Left lung (tissue), 14 donors: ENCODE measurements at places on chromosomes 4 and X.

- DNase-seq: no peak
Measured at GRCh38 chr4:91267543-91267942, 1036.2 kb upstream of the GRID2 start.

DNA sequence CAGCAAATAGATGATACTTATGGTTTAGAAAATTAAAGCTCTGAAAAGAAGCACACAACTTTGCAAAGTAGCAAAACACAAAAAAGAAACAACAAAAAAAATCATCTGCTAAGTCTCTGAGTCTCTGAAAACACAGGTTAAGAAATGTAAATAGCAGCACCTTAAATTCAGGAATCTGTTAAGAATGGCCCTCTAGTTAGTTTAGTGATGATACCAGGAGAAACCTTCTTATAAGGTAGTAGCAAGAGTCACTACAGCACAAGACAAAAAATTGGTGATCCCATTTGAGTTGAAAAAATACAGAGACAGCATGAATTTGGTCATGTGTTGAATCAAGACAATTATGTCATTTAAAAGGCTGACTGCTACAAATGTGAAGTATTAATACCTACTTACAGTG, 308.2 kb upstream of the ADGRL3 start:
- no peak for DNase-seq

- DNase-seq: no peak
Measured at GRCh38 chr4:90586799-90587198, 459.6 kb downstream of the CCSER1 start.

- no peak for DNase-seq
Measured at GRCh38 chrX:133335027-133335426, 80.3 kb downstream of the GPC4 start.

DNA sequence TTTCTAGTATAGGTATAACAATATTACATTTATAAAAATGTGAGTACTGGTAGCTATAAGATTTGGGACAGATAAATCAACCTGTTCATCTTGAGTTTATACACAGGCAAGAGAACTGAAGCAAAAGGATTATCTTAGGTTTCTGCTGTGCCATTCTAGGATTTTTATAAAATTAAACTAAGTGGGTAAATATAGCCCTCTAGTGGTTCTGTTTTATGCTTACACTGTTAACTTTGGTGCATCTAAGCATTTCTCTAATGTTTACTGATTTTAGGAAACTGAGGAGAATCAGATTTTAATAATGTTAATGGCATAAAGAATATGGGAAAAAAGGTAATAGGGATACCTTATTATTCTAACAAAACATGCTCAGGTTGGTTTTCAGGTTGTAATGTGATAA, 1.1 kb upstream of the RRH start:
- no peak for DNase-seq

DNA sequence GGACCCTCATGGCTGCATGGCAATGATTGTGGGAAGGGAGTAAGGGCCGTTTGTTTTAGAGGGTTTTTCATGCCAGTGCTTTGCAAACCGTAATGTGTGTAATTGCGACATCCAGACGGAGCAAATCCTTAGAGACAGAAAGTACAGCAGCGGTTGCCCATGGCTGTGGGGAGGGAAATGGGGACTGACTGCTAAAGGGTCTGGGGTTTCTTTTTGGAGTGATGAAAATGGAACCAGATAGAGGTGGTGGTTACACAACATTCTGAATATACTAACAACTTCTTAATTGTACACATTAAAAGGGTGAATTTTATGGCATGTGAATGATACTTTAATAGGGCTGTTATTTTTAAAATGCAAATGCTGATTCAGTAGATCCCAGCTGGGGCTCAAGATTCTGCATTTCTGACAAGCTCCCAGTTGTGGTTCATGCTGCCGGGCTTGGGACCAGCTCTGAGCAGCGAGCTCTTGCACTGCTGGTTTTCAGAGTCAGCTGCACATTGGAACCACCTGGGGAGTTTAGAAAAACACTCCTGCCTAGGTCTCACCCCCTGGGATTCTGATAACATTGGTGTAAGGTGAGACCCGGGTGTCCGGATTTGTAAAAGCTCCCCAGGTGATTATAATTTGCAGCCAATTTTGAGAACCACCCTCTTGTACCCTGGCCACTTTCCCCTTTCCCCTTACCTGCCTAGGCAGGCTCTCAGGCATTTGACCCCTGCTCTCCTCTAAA, 47.7 kb downstream of the PRPS1 start:
- DNase-seq: peak; percentile 38

DNA sequence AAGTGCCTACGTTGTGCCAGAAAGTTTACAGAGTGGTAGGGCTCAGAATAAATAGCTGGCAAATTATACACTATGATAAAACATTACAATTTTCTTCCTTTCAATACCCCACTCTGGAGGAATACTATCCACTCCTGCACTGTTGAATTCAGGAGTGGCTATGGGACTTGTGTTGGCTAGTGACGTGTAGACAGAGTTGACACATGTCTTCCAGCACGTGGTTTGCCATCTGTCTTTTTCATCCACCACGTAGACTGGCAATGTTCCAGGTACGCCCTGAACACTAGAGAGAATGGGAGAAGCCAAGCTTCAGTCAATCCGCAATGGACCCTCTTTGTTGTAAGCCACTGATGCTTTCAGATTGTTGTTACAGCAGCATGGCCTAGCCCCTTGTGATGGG, 168.8 kb upstream of the RBPJ start:
- DNase-seq: no peak

DNA sequence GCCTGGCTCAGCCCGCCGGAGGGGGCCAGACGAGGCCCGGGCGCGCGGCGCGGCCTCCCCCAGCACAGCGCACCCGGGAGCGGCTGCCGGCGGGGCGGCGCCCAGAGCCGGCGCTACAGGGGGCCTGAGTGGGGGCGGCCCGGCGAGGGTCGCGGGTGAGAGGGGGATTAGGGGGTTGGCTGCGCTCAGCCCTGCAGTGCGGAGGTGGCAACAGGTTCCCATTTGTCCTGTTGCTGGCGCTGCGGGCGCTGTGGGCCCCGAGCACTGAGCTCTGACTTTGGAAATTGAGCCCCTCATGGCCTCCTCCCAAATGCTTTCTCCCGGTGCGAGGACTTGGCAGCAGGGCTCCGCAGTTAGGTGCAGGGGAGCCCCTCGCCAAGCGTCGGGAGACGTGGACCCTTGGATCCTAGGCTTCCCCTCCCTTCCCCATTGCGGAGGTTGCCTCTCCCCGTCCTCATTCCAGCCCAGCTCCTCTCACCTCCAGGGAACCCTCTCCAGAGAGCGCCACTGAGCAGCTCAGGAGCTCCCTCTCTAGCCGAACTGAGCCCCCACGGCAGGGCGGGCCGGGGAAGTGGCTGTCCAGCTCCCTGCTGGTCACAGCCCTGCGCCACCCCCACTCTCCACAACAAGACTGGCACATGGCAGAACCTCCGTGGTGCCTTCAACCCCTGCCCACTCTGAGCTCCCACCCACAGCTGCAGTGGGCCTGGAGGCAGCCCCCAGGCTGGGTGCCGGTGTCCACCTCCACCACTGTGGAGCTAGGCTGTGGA, 2.5 kb upstream of the DUSP9 start:
- DNase-seq: no peak

DNA sequence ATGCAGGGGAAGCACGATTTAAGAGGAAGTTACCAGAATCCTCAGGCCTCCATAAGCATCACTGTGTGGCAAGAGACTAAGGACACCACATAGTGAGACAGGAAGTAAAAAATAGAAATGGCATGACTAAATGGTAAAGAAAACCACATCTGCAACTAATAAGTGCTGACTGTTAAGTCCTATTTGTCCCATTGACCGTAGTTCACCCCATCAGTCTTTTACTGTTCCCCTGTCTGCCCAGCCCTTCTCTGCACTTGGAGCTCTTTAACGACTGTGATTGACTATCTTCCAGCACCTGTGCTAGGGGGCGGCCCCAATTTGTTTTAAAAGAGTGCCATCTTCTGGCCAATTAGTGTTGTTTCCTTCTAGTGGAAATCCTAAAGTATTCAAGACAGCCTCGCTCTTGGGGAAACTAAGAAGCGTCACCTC, 94.2 kb downstream of the MAOA start:
- no peak for DNase-seq

- DNase-seq: no peak
Measured at GRCh38 chr4:24533364-24533763, 51.0 kb downstream of the DHX15 start.

DNA sequence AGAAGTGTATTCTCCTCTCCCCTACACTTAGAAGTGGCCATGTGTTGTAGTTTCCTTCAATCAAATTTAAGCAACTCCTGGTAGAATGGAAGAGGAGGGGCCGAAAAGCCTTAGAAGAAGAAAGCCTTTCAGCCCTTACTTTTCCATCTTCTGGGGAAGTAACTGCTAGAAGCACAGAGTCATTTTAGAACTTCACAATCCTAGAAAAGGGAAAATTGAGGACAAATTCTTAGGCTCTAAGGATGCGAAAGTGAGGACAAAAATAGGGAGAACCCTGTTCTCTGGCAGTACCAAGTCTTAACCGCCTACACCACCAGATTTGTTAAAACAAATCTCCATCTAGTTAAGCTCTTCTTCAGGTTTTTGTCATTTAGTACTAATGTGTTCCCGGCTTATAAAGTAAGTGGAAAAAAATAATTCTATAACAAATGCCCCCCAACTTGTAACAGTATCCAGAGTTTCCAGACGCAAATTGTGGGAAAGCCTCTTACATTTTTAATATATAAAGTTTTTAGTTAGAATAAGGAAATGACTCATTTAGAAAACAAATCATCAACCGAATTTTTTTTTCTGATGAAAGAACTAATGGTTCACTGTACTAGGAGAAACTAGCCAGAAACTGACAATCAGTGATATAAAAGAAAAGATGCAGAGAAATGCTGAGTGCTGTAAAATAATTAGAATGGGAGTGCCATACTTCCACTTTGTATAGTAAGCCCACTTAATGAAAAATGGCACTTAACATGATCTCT, 76.0 kb downstream of the ARAP2 start:
- no peak for DNase-seq

- DNase-seq: no peak
Measured at GRCh38 chr4:6561173-6561516, 13.8 kb upstream of the MAN2B2 start.

DNA sequence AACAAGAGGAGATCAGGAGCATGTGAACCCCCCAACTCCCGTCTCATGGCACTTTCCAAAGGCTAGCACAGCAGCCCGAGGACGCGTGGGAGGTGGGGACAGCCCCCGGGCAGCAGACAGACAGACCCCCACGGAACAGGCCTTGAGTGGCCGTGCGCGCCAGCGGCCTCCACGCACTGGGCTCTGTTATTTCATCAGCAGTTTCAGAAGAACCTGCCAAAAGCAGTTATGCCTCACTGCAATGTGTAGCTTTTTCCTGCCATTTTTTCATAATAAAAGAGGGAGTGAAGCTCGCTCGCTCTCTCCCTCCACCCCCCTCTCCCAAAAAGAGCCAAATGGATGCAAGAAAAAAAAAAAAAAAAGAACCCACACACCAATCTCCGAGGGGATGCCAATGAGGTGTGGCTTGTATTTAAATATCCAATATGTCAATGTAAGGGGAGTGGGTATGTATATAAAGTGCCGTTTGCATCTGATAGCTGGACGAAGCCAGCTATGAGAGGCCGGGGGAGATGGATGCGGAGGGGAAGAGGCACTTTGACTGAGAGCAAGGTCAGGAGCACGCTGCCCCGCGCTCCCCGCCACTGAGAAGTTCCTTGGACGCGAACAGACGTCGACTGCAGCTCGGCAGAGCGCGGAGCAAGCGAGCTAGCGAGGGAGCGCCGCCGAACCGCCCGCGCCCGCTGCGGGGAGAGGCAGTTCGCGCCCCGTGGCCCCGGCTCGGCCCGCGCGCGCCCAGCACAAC, at the start of gene FGF16:
TSS of gene FGF16 (plus strand) at position 482 of the 745 bp plus-strand sequence. CDS start 286 bp downstream, outside the sequence.
- DNase-seq: no peak

DNA sequence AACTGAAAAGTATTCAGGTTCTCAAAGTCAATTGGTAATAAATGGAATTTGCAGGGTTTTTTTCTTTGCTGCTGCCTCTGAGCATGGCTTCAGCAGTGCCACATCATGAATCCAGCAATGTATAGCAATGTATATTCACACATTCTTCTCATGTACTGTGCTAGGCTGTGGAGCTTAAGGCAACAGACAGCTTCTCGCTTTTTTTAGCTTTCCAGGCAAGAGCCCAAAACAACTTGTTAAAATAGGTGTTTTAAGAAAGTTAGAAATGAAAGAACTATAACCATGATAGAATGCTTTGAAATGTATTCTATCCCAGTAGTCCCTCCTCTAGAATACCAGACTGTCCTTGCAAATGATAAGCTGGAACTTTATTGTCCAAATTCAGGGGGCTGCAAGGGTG, 30.4 kb downstream of the SMIM43 start:
- no peak for DNase-seq

GRCh38 chr4:139977838-139978609, 176.0 kb downstream of the MAML3 start:
- DNase-seq: no peak

- DNase-seq: no peak
Measured at GRCh38 chrX:31124536-31124935, 52.7 kb upstream of the FTHL17 start.

DNA sequence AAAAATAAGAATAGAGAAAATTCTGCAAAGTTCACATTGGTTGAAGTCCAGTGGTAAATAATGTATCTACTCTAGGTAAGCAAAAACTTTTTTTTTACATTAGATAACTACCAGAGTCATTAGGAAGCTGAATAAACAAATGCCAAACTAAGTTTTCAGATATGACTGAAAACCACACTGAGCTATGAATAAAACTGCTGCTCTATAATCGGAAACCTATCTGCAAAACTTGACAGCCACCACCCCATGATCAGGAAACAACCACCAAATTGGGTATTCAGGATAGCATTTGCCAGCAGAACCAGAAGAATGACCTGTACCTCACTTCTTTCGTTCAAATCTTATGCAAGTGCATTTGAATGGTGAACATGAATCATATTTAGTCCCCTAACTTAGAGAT, 173.0 kb upstream of the TET2 start:
- no peak for DNase-seq

DNA sequence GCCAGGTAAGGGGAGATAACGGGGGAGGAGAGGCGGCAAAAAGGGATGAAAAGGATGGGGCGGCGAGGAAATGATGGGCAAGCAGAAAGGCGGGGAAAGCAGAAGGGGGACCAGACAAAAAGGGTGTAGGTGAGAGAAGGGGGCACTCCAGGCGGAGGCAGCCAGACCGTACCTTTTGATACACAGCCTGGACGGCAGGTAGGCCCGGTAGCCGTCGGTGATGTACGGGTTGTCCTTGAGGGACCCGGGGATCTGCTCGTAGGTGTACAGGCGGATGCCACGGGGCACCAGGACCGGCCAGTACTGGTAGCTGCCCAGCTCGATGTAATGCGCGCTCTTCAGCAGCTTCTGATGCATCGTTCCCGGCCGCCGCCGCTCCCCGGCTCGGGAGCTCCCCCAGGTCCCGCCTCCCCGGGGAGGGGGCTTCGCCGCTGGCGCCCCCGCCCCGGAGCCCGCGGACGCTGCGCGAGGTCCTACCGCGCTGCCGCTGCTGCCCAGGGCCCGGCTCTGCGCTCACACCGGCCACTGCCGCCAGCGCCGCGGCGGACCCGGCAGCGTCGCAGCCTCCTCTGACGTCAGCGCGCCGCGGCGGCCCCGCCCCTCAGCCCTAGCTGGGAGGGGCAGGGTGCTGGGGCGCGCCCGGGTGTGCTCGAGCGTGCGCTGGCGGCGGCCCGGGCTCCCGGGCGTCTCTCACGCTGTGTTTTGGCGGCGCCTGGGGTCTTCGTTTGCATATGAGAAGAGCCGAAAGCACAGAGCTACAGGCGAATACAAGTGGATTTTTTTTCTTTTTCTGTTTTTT, at the start of gene PAQR3:
TSS of gene PAQR3 (minus strand) at position 571 of the 799 bp plus-strand sequence. CDS start at position 357, 214 bp downstream.
- peak; percentile 81 for DNase-seq
